ENCODE measurements at places on chromosomes 3 and 15.

GRCh38 chr3:39028546-39028945, 23.2 kb downstream of the SCN11A start:
- no peak for DNase-seq

DNA sequence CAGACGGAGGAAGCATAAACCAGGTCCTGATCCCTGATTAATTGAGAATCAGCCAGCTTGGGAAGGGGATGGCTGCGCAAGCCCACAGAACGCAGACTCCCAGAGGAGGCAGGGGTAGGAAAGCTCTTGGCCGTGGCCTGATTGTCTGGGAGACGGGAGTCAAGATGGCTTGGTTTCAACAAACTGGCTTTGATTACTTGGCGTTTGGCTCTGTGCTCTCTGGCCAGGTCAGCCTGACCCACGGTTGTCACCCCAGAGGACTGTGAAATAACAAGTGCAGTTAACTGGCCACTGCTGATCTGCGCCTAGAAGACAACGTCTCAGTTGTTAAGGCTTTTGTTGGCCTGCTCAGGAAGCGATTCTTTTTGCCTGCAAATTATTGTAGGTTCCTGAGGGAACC, 387.0 kb upstream of the PROK2 start:
- peak; percentile 80 for DNase-seq

GRCh38 chr3:81752604-81753003, 8.8 kb downstream of the GBE1 start:
- DNase-seq = no peak

- peak; percentile 84 for DNase-seq
Measured at GRCh38 chr3:71022551-71023335, 560.8 kb downstream of the FOXP1 start.

DNA sequence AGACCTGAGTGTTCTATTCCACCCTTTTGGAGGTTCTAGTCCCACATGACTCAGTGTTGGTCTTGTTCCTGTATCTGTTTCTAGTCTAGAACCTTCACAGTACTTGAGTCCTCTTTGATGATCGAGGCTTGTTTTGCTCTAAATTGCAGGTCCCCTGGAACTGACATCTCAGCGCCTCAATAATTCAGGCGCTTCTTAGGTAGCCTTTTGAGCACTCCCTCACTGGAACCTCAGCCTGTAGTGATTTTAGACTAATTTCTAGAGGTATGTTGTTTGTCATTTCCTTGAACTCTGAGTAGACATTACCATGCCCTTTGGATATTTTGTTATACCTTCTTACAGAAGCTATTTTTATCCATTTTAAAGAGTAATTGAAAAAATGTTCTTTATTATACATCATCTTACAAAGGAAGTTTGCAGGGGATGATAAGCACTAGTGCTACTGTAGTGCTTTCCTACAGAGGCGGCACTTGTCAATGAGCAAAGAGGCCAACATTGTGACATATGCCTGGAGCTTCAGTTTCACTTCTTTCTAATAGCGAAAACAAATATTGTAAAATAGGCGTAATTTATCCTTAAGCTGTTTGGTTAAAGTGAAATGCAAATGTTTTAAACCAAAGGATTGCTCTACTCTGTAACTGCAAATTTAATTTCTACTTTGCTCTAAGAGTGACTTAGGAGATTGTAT, 75.7 kb downstream of the EFL1 start:
- peak; percentile 16 for DNase-seq

GRCh38 chr15:80970018-80970657, 19.5 kb downstream of the MESD start:
- DNase-seq = peak; percentile 64

GRCh38 chr3:161631536-161631935, 134.9 kb downstream of the OTOL1 start:
- no peak for DNase-seq

- DNase-seq = peak; percentile 42
Measured at GRCh38 chr3:101725194-101725889, 928 bp downstream of the CEP97 start.

GRCh38 chr3:111751961-111752360, 107.1 kb upstream of the PHLDB2 start:
- no peak for DNase-seq

- DNase-seq = peak; percentile 51
Measured at GRCh38 chr15:63463036-63463435, 41.4 kb upstream of the USP3 start.

GRCh38 chr3:193665370-193665989, 72.5 kb downstream of the OPA1 start:
- DNase-seq = no peak

DNA sequence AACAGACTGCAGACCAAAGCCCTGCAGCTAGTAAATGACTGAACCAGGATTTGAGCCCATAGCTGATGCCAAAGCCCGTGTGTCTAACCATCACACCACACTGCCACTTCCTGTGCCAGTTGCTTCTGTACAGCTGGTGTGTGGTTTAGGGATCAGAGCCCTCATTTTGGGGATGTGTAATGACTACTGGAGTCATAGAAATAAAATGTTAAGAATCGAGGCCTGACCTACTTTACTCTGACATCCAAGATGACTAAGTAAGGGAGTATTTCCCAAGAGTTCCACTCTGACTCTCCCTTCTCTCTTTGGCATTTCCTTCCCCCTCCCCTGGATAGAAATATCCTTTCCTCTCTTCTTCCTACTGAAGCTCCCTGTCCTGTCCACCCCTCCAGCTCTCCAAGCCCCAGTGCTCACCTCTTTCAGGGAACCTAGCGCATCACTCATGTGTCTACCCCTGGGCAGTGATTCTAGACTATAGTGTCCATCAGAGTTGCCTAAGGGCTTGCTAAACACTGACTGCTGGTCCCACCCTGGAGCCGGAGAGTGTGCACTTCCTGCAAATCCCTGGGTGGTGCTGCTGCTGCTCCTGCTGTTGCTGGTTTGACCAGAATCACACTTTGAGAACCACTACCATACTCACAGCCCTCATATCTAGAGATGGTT, 53.8 kb downstream of the MGLL start:
- no peak for DNase-seq

DNA sequence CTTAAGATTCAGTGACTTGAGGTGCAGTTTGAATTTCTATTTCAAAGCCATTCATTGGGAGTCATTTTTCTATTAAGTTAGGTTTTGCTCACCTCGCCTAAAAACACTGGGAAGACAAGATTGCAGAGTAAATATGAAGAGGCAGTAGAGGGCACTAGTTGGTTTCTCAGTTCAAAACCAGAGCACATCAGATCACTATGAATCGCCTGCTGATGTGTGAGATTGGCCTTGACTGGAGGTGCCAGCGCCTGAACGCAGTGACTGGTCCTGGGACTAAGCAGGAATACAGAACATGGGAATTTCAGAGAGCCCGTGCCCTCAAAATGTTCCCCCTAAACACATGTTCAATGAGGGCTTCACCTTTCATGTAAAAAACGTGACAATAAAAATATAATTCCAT, 229.0 kb downstream of the ITPR1 start:
- DNase-seq = peak; percentile 35

DNA sequence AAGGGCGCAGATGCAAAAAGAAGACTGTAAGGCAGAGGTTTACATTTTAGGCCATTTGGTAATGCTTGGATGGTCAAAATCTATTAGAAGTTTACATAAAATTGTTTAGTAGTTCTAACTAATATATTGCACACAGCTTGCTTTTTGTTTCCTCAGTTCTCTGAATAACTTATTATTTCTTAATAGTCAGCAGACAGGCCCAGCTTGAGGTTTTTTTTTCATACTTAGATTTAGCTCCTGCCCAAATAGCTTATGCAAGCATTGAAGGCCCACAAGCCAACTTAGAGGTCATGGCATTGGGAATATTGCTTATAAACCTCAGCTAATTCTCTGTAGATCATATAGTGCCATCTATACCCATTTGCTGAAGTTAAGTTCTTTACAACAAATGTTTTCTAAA, 172.5 kb downstream of the RAP2B start:
- DNase-seq = no peak

GRCh38 chr3:13480340-13481318, 523 bp downstream of the HDAC11 start:
- peak; percentile 70 for DNase-seq

DNA sequence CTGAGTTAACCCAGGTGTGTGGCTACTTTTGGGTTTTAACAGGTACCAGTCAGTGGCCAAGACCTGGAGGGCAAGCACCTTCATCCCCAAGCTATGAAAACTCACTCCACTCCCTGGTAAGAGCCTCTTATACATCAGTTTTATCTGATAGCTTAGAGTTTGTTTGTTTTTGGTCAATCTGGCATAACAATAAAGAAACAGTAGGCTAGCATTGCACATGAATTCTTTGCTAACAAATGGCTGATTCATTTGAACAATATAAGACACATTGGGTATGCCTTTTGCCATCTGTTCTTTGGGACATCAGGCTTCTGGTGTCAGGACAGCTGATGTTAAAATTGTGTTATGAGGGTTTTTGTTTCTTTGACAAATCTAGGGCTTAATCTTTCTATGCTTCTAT, 125.0 kb upstream of the CGNL1 start:
- DNase-seq = no peak

GRCh38 chr15:82890338-82890994, 62.1 kb downstream of the HOMER2 start:
- no peak for DNase-seq

DNA sequence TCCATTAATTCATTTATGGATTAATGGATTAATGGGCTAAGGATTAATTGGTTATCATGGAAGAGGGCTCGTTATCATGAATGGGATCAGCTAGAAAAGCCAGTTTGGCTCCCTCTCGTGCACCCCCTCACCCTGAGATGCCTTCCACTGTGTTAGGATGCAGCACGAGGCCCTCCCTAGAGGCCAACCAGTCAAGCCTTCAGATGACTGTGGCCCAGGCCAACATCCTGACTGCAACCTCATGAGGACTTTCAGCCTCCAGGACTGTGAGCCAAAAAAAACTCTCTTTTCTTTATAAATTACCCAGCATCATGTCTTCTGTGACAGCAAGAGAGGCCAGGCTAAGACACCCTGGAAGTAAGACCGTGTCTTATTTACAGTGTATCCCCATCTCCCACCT, 9.0 kb downstream of the EFCAB12 start:
- DNase-seq = no peak

- DNase-seq = no peak
Measured at GRCh38 chr3:46202535-46202934, 5.6 kb downstream of the CCR1 start.

DNA sequence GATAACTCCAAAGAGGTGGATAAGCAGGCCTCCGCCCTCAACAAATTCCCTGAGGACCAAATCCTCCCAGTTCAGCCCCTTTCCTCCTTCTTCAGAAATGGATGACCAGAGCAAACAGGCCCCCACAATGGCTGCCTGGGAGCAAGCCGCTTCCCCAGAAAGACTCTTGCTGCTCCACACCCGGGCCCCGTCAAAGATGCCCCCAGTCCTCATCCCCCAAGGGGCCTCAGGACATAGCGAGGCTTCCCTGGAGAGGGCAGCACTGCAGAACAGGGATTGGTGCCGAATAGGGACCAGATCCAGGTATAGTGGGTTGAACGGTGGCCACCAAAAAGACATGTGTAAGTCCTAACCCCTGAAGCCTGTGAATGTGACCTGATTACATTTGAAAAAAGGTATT, 502.3 kb downstream of the SHQ1 start:
- DNase-seq = no peak

Measured in globus pallidus (tissue), 1 donor.